NCI-H524 (cell line): ENCODE measurements at places on chromosomes 2 and 18.

DNA sequence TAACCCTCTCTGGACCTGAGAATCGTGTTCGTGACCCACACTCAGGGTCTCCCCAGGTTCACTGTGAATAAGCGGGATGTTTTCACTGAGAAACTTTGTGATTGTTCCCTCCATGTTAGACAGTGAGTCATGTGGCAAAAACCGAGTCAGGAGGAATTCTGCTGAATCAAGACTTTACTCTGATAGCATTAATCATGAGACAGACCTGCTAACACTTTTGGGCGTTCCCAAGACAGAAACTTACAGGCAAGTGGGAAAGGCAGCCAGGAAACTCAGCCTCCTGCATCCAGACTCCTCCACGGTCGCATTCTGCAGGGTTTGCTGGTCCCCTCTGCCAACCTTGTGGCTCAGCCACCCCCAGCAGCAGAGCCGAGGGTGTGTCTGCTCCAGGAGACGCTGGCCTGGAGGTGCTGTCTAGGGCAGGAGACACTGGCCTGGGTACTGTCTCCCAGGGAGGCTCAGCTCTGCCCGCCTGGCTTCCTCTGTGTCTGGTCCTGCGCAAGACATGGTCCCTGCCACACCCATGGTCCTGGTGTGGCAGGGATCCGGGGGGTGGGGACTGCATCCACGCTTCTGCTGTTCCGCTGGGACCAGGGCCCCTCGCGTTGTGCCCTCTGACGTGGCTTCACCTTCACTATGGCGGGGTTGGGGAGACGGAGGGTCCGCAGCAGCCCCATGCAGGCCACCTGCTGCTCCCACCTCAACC is 177.4 kb downstream of the TWIST2 start:
- no peak for DNase-seq

- DNase-seq = no peak
These were observed 19.4 kb upstream of the RNF149 start for GRCh38 chr2:101327863-101328394.

- no peak for DNase-seq
These were observed 14.8 kb upstream of the ZAP70 start for GRCh38 chr2:97698530-97698929.

- DNase-seq = no peak
These were observed 16.6 kb upstream of the SPOPL start for GRCh38 chr2:138485019-138485418.

GRCh38 chr2:3771576-3771975 is 68.2 kb downstream of the DCDC2C start:
- DNase-seq = no peak

- DNase-seq = no peak
These were observed 45.8 kb downstream of the LAMA3 start for GRCh38 chr18:23735021-23735464.
